ENCODE measurements at places on chromosomes 1 and 21.

DNA sequence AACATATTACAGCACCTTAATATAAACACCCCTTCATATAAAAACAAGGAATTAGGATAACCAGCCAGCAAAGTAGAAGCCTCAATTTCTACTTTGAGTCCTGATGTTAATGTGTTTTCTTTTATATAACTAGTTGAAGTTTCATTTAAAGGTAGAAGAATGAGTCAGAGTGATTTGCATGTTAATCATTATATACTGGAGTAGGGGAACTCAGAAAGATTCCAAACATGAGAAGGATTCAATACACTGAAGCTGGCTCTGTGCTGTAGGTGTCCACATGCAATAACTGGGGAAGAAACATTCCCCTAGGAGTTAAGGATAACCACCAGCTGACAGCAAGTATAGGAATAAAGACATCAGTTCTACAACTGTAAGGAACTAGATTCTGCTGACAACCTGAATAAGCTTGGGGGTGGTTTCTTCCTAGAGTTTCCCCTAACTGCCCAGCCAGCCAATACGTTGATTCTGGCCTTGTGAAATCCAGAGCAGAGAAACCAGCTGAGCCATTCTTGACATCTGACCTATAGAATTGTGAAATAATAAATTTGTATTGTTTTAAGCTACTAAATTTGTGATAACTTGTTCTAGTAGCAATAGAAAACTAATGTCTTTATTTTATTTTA is 33.4 kb upstream of the RNPC3 start:
- DNase-seq, result peak; percentile 42

- peak; percentile 25 for DNase-seq
Observed at GRCh38 chr1:1374589-1374928, 448 bp downstream of the AURKAIP1 start.

GRCh38 chr1:88731475-88732269 is 47.6 kb downstream of the PKN2 start:
- no peak for DNase-seq

- DNase-seq, result no peak
Observed at GRCh38 chr1:210394281-210394821, 65.6 kb downstream of the HHAT start.

GRCh38 chr21:46215436-46216131 is 13.0 kb downstream of the LSS start:
- peak; percentile 70 for DNase-seq

GRCh38 chr1:203127666-203128430 is at the start of gene ADORA1:
ADORA1 (plus strand) TSS chr1:203127726; CDS start chr1:203128842, 1,116 bp downstream.
- peak; percentile 50 for DNase-seq

- DNase-seq, result no peak
Observed at GRCh38 chr1:245361065-245361464, 206.3 kb downstream of the KIF26B start.

DNA sequence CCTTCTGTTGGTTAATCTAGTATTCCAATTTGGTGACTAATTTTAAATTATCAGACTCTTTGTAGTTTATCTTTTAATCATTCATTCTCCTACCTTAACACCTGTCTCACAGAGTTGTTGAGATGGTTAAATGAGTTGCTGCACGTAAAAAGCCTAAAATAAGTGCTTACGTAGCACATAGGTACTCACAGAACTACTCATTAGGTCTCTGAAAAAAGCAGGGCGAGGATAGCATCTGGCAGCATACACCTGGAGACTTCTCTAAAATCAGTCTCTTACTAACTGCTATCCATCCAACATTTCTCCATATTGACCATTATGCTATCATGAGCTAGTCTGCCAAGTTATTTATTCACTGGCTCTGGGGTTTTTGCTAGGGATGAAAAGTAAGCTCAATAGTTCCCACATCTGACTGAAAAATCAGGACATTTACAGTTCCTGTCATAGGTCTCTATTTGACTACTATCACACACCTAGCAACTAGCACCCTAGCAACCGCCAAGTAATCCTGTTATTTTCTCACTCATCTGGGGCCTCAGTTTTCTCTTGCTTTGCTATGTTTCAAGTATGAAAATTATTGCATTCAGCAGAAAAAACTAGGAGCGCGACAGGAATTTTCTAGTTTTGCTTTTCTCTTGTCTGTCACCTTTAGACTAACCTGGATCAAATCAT is 11.2 kb downstream of the CSDE1 start:
- no peak for DNase-seq

All from suppressor macrophage treated with lipopolysaccharide for 1 hour (primary cell).